Activated CD8-positive, alpha-beta T cell treated with anti-CD3 and anti-CD28 coated beads, Interleukin-2, amount 10 ng/mL, durations not matched to agents 7 days and 5 days (primary cell): ENCODE measurements at places on chromosomes 4 and X. TPM values are rescaled to one million over a fixed set of nuclear protein-coding genes. Genes with fewer than 3 reads are reported as not detected.

MAGEC2 gene
- not detected for total RNA-seq

DEFB131A gene
- total RNA-seq, result not detected

- H3K4me1 ChIP-seq, result peaks cover 52% of the 10 kb centered on the region
- peaks cover 11% of the 10 kb centered on the region for H3K36me3 ChIP-seq
- DNase-seq, result peak; percentile 78
- H3K27me3 ChIP-seq, result no peaks in the 10 kb centered on the region
Observed at GRCh38 chr4:80138551-80139538, 58.5 kb upstream of the PRDM8 start.

DNA sequence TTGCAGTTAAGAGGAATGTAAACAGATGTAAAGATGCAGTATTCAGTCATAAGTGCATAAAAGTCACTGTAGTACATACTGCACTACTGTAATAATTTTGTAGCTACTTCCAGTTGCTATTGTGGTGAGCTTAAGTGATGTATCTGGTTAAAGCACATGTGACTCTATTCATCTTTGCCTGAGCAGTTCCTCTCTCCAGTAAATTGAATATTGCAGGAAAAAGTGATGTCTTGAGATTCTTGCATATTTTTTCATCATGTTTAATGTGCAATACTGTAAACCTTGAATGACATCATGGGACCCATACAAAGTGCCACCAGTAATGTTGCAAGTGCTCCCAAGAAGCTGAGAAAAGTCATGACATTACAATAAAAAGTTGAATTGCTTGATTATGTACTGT lies 9.6 kb downstream of the UBA6 start:
- H3K36me3 ChIP-seq, result peaks cover 61% of the 10 kb centered on the region
- peaks cover 29% of the 10 kb centered on the region for H3K4me1 ChIP-seq
- DNase-seq, result no peak
- no peak overlapping the region for H3K4me3 ChIP-seq
- no peaks in the 10 kb centered on the region for H3K27me3 ChIP-seq
